Activated CD8-positive, alpha-beta memory T cell treated with anti-CD3 and anti-CD28 coated beads for 1 hour (primary cell): ENCODE measurements at places on chromosomes 1 and 21.

DNA sequence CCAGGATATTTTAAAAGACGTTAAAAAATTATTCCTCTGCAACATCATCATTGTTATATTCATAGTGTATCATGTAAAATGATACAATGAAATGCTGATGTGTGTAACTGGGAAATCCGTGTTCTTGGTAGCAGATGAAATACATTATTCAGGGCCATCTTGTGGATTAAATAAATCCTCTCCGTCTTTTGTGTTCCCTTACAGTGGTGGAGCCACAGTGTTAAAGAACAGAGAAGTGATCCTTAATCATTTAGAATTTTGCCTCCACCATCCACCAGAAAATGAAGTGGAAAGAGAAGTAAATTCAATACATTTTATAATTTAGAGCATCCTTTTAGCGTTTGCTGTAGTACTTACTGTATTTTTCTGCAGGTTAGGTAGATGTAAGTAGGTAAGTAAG, 1.3 kb downstream of the DYRK3 start:
- no peak for DNase-seq

GRCh38 chr1:6459850-6460265, 6.1 kb downstream of the TNFRSF25 start:
- peak; percentile 27 for DNase-seq

DNA sequence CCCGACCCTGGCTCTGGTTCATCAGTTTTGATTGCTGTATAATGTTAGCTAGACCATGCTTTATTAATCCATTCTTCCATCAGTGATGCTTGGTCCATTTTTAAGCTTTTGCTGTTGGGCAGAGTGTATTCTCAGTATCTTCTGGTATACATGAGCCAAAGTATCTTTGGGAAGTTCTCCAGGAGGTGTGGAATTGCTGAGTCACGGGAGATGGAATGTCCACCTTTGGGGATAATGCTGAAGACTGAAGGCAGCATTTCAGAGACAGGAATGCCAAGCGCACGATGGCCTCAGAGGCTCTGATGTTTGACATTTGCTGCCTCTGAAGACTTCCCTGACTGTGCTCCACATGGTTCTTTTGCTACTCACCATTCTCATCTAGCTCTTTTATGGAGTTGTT, 266.3 kb upstream of the KAZN start:
- DNase-seq: no peak

- no peak for DNase-seq
Measured at GRCh38 chr1:77642196-77642595, 40.3 kb downstream of the ZZZ3 start.

GRCh38 chr1:93729502-93729901, 47.9 kb upstream of the BCAR3 start:
- no peak for DNase-seq

- no peak for DNase-seq
Measured at GRCh38 chr1:60359431-60359830, 285.9 kb upstream of the C1orf87 start.

- DNase-seq: no peak
Measured at GRCh38 chr1:240189386-240189989, 97.8 kb downstream of the FMN2 start.

- no peak for DNase-seq
Measured at GRCh38 chr21:46155514-46156377, at the start of gene FTCD. FTCD (minus strand) TSS chr21:46155579; CDS start chr21:46155523, 56 bp downstream.

- no peak for DNase-seq
Measured at GRCh38 chr1:201585093-201585483, 46.2 kb downstream of the NAV1 start.

- no peak for DNase-seq
Measured at GRCh38 chr1:17759114-17759513, 4.0 kb downstream of the ACTL8 start.

GRCh38 chr1:182783068-182783467, 6.5 kb upstream of the NPL start:
- no peak for DNase-seq

DNA sequence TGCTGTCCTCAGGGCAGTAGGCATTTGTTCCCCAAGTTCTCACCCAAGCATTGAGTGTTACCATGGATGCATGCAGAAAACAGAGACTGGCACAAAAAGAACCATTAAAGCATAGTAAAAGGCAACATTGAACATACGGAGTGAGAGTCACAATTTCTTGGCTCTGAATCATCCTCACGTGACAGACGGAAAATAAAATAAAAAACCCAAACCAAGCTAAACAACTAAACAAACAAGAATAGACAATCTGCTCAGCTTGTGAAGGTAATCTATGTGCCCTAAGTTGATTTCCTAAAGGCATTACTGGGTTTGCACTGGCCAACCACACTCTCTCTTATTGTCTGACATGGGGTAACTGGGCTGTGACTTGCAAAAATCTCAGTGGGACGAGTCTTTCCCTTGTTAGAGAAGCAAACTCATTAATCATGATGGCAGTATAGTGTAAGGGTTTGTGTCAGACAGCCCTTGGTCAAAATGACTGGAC, 306.0 kb downstream of the ASTN1 start:
- no peak for DNase-seq

- no peak for DNase-seq
Measured at GRCh38 chr1:39576016-39576657, 453 bp downstream of the PABPC4 start.

- no peak for DNase-seq
Measured at GRCh38 chr1:9265968-9266367, 26.7 kb upstream of the SPSB1 start.

- DNase-seq: no peak
Measured at GRCh38 chr1:86365896-86366295, 30.2 kb downstream of the ODF2L start.

DNA sequence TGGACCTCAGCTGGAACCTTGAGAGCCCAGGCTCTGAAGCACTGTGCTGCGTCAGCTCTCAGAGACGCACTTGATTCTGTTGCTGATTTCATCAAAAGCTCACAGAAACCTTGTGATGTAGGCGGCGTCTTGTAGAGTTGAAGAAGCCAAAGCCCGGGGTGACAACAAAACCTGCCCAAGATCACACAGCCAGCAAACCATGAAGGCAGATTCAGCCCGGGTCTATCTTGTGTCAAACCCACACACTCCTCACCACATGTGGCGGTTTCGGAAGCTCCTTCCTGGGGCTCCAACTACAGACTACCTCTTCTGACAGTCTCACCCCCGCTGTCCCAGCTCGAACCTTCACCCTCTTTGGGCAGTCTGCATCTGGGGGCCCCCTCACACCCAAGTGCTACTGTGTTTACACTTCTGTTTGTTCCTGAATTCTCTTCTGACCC, 50.4 kb downstream of the TENT5C start:
- peak; percentile 59 for DNase-seq

DNA sequence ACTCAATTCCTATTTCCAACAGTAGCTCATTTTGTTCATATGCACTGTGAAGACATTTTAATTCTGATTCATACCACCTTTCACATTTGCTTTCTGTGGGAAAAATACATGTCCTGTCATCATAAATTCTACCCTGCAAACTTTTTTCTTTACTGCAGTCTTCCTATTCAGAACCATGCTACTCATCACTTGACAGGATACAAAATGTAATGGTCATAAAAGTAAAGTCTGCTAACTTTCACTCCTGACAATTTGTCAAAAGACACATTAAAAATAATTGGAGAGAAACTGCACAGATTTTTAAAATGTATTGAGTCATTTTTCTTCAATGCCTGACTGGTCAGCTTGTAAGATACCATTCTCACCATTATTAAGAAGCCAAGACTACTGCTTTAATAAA, 1817.1 kb downstream of the BRINP3 start:
- DNase-seq: no peak

GRCh38 chr1:6989212-6990159, 204.2 kb downstream of the CAMTA1 start:
- no peak for DNase-seq

- no peak for DNase-seq
Measured at GRCh38 chr1:182955596-182956588, 2.9 kb upstream of the SHCBP1L start.

- no peak for DNase-seq
Measured at GRCh38 chr1:100580446-100580845, 42.5 kb downstream of the GPR88 start.

DNA sequence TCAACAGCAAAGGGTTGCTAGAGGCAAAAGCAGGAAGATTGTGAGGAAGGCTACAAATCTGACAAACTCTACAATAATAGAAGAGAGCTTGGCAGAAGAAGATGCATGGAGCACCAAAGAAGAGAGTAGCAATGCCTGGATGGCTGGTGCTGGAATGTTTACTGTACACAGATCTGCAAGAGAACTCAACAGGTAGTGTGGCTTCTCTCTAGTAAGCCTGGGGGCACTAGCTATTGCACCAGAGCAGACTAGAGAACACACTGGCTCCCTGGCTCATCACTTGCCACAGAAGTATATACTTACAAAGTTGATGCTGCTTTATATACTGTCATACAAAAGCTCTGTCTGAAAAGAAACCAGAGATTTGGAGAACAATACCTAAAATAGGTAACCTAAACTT, 475.0 kb upstream of the NCAM2 start:
- DNase-seq: no peak

DNA sequence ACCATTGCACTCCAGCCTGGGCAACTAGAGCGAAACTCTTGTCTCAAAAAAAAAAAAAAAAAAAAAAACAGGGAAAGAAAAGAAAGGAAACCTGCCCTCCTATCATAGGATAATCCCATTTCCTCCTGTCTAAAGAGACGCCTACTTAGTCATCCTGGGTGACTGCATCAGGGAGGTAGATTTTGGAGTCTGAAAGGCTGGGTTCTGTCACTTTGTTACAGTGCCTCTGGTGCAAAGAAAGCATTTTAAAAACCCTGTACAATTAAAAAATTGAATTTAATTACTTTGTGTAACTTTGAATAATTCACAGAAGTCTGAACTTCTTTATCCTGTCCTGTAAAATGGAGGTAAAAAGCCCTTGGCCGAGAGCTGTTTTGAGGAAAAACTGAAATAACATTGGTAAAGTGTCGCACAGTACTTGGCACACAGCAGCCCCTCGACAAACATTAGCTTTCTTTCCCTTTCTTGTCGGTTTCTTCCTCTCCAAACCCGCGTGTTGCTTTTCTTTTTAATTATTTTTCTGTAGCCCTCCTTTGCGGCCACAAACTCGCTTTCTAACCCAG, 657 bp upstream of the HDAC1 start:
- DNase-seq: no peak

DNA sequence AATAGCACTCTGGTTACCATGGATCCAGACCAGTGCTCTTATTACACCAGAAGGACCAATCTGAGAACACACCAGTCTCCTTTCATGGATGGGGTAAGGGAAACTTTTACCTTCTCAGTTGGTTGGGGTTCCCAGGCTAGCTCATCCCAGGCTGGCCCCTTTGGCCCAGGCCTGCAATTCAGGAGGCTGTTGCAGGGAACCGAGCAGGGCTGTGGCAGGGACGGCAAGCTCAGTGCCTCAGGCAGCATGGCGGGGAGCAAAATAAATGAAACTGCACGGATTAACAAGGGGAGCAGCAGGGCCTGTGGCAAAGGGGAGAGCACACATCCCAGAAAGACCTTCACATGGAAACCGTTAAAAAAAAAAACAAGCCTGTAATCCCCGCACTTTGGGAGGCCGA, 57.0 kb downstream of the DMRTB1 start:
- no peak for DNase-seq

DNA sequence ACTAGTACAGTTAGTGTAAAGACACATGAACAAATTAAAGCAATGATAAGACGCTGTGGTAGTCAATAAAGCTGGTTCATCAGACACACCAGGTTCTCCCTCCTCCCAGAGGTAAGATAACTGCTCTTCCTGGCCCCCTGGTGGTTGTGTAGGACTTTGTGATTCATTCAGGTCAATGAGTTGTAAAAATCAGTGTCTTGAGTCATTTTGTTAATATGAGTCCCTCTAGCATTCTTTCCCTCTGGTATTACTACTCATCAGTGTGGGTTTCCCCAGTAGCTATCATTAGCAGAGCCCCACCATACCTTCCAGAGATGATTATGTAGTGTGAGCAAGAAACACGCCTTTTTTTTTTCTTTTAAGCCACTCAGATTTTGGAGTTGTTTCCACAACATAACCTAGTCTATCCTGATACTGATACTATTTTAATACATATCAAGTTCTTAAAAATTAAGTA, 3.6 kb upstream of the SETDB1 start:
- peak; percentile 45 for DNase-seq

DNA sequence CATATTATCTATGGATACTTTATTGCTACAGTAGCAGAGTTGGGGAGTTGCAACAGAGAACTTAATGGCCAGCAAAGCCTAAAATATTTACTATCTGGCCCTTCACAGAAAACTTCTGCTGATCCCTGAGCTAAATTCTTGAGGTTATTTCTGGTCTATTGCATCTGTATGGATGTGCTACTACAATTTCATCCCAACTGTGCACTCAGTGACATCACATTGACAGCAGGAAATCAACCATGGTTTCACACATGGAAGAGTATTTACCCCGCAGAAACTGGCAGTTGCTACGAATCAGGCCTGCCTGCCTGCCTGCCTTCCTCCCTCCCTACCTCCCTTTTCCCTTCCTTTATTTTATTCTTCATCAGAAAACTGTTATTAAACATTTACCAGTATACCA, 12.1 kb downstream of the CLCA2 start:
- DNase-seq: no peak

DNA sequence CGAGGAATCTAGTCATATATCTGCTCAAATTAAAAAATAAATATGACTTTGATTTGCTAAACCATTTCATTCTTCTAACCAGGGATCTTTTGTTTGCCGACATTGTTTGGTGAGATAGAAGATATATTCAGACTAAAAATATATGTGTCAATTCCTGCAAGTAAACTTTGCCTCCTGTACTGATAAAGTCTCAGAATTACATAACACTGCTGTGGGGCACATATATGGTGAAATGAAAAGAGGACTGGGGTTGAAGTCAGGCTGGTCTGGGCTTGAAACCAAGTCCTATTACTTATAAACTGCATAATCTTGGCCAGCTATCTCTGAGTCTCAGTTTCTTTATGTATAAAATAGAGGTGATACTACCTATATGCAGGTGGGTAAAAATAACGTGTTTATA, 9.8 kb downstream of the SCMH1 start:
- no peak for DNase-seq

GRCh38 chr1:58804853-58805565, 21.2 kb upstream of the JUN start:
- DNase-seq: no peak

DNA sequence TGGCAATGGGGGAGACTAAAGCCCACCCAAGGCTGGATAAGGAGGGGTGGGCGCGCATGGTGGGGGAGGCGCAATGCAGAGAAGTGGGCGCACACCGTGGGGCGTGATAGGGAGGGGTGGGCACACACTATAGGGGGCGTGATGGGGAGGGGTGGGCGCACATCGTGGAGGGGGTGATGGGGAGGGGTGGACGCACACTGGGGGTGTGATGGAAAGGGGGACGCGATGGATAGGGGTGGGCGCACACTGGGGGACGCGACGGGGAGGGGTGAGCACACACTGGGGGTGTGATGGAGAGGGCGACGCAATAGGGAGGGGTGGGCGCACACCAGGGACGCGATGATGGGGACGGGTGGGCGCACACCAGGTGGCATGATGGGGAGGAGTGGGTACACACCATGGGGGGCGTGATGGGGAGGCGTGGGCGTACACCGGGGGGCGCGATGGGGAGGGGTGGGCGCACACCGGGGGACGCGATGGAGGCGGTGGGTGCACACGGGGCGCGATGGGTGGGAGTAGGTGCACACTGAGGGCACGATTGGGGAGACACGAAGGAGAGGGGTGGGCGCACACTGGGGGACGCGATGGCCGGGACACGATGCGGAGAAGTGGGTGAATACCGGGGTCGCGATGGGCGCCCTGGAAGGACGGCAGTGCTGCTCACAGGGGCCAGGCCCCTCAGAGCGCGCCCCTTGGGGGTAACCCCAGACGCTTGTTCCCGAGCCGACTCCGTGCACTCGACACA, 929 bp downstream of the SUMO3 start:
- no peak for DNase-seq
